Dermis blood vessel endothelial cell (primary cell): ENCODE measurements at places on chromosomes 7 and 10. TPM values are rescaled to one million over a fixed set of nuclear protein-coding genes. Genes with fewer than 3 reads are reported as not detected.
A peak's percentile ranks its signal among the peaks of the same experiment; 100 is the strongest.

TEX36 gene
- total RNA-seq: not detected in 2 replicates

OPN4 gene
- not detected in 2 replicates for total RNA-seq

- peak; percentile 32 for DNase-seq
Measured at GRCh38 chr7:29254591-29254990, 60.0 kb downstream of the CHN2 start.

DNA sequence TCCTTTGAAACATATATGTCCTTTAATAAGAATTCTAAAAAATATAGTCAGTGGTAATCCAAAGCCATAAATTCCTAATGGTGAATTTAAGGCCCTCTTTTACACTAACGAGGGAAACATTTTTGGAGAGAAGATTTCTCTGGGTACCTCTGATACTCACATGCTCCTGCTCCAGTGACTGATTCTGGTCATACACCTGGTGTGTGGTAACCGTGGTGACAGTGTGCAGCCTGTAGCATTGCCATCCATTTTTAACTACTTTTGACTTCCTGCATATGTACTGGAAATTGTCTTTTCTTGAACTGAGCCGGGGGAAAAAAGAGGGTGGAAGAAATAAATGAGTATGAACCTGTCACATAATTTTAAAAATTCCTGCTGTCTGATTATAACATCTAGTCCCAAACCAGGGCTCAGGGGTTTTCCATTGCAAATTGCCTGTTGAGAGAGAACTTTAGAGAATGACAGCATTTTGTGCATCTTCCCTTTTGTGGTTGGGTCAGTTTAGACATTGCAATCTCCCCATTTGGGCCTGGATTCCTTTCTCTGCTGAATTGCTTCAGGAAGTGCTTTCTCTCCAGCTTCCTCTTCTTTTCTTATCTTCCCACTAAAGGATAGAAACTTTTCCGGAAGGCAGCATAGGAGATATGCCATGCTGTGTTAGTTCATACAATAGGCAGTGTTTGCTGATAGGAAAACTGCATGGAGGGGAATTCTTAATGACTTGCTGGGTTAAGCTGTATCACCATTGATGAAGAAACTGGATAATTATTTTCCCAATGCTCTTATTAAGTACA is 125.5 kb downstream of the GRM3 start:
- no peak for DNase-seq
